Sciatic nerve (tissue), 2 donors: ENCODE measurements at places on chromosomes 11 and 22. TPM values are rescaled to one million over a fixed set of nuclear protein-coding genes. Genes with fewer than 3 reads are reported as not detected.
A peak's percentile ranks its signal among the peaks of the same experiment; 100 is the strongest.

- DNase-seq, result peak; percentile 86
These were observed 69.2 kb downstream of the CD82 start for GRCh38 chr11:44634401-44635281.

DNA sequence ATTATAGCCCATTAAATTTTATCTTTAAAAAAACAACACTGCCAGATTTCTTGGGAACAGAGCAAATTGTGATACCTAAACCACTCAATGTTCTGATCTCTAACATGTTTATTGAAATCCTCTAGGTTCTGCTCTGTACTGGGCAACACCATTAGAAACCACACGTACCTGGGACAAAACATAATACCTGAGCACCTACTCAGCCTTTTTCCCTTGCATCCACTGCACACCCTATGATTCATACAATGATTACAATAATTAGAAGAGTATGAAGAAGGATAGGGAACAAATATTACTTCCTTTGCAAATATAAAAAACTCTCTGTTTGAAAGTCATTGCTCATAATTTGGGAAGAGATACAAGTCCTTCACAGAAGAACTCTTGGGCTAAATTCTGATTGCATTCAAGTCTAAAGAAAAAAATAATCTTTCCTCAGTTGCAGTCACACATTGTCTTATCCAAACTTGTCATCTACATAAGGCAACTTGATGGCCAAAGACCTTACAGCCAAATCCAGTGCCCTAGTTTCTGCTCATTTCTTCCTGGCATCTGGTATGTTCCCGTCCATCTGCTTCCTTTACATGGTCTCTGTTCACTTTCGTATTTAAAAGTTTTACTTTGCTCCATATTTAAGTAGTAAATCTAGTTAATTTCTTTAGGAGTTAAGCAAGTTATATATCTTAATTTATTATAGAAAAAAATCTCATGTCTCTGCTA is 407.4 kb downstream of the LRRC4C start:
- no peak for DNase-seq

DNA sequence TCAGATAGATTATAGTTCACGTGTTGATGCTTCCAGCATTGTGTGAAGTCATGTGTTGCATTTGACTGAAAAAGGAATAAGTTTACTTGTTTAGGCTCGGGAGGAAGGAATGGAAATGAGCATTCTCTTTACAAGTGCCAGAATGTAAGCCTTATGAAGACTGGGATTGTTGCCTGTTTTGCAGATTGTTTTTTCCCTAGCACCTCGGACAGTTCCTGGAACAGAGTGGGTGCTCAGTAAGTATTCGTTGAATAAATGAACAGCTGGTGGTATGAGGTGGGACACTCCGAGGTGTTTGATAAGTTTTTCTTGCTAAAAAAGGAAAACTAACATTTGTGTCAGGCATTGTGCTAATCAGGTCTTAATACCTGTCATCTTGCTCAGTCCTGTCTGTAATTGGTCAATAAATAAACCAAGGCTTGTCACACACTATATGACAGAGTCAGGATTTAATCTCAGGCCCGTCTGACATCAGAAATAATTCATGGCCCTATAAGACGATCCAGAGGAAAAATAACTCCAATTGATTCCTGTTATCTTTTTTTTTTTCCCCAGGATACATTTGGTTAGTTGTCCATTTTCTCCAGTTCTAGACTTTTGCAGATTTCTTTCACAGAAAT is 304.7 kb downstream of the NELL1 start:
- no peak for DNase-seq

DNA sequence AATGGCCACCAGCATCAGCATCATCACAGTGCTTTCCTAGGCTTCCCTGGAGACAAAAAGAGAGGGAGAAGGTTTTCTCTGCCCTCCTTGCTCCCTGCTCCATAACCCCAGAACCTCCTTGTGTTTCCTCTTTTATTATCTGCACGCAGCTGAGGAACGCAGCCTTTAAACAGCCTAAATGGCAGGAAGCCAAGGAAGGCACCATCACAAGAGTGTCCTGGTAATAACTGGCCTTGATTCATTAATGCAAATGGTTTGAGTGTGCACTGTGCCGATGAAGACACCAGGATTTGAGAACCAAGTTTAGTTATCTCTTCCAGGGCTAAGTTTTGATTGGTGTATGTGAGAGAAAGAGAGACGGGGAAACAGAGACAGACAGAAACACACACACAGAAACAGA is 29.4 kb upstream of the DRD2 start:
- DNase-seq, result no peak

GRCh38 chr11:118264569-118265465 is 720 bp upstream of the MPZL2 start:
- no peak for DNase-seq

- peak; percentile 68 for DNase-seq
These were observed 129.5 kb upstream of the E2F8 start for GRCh38 chr11:19370100-19370861.

- DNase-seq, result no peak
These were observed 3.3 kb downstream of the SPATA19 start for GRCh38 chr11:133842053-133842452.

- DNase-seq, result no peak
These were observed 93.0 kb downstream of the GUCY1A2 start for GRCh38 chr11:106925245-106925644.

DNA sequence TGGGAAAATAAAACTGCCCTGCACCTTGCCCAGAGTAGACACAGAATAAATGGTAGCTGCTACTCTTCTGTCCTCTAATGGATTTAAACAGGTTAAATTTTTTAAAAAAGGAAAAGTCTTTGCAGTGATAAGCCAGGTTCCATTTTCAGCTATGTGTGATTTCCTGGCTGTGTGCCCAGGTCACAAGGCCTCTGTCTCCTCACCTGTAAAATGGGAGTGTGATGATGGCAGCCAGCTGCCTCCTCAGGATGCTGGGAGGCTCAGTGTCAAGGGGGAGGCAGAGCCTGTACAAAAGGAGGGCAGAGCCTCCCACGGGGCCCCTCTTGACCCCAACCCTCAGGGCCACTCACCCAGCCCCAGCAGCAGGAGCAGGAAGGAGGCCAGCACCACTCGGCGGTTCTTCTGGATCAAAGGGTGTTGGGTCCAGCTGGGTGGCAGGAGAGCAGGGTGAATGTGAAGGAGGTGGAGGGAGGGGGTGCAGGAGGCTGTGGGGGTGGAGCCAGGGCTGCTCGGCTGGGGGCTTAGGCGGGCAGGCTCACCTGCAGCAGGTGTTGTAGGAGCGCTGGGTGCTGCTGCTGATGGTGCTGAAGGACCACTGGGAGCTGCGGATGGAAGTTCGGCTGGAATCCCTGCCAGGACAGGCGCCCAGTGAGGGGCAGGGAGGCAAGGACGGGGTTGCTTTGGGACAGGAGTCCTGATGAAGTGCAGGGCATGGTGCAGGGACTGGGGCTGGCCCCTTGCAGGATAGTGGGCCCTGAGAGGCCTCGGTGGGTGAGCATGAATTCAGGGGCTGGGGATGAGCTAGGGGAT is 1.9 kb downstream of the TMEM134 start:
- no peak for DNase-seq

DNA sequence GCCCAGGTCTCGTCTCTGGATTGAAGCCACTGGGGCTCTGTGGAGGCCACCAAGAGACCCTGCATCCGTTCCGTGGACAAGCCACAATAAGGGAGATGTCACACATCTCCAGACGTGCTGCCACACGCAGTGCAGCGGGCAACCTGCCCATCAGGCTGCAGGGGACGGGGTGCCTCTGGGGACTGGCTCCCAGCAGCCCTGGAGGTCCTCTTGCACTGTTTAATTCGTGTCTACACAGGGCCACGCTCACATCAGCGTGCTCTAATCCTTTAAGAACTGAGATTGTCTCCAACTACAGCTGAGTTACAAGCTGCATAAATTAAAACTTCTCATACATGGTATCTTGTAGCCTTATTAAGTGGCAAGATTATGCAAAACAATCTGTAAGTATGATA is 1232.2 kb downstream of the BRD1 start:
- no peak for DNase-seq

- DNase-seq, result no peak
These were observed 81.7 kb upstream of the PRR5 start for GRCh38 chr22:44620129-44620840.

GRCh38 chr11:77149716-77150392 is 21.8 kb downstream of the MYO7A start:
- DNase-seq, result no peak

- no peak for DNase-seq
These were observed 106.2 kb downstream of the PKNOX2 start for GRCh38 chr11:125270711-125271110.

DNA sequence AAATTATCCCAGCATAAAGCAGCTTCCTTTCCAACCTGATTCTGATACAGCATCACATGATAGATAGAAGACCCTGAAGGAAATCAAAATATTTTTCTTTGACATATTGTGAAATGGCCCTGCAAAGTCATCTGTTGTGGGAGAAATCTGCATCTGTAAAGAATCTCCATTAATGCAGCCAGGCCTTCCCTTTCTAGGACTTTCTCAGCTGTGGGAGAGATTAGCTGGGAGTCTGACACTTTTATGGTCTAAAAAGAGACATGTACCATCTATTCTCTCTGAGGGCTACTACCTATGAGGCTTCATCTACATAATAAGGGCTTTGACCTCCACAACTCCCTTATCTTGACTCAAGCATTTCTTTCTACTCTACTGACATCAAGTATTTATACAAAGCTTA is 238.1 kb downstream of the SWAP70 start:
- no peak for DNase-seq

DNA sequence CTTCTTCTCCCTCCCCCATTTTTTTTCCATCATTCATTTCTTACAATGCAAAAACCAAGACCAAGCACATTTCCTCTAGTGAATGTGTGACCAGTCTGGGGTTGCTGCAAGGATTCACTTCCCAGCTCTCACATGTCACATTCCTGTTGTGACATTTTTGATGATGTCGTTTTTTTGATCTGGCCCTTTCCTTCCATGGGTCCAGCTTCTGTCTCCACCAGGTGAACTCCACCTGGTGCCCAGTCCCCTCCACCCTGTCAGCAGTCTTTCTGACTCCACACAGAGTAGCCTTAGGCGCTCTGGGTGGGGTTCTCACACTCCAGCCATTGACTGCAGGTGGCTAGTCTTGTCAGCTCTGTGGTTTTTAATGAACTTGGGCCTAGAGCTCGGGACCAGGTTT is 15.6 kb downstream of the PANX1 start:
- DNase-seq, result no peak

- DNase-seq, result no peak
These were observed 6.8 kb upstream of the INSC start for GRCh38 chr11:15107730-15108515.

DNA sequence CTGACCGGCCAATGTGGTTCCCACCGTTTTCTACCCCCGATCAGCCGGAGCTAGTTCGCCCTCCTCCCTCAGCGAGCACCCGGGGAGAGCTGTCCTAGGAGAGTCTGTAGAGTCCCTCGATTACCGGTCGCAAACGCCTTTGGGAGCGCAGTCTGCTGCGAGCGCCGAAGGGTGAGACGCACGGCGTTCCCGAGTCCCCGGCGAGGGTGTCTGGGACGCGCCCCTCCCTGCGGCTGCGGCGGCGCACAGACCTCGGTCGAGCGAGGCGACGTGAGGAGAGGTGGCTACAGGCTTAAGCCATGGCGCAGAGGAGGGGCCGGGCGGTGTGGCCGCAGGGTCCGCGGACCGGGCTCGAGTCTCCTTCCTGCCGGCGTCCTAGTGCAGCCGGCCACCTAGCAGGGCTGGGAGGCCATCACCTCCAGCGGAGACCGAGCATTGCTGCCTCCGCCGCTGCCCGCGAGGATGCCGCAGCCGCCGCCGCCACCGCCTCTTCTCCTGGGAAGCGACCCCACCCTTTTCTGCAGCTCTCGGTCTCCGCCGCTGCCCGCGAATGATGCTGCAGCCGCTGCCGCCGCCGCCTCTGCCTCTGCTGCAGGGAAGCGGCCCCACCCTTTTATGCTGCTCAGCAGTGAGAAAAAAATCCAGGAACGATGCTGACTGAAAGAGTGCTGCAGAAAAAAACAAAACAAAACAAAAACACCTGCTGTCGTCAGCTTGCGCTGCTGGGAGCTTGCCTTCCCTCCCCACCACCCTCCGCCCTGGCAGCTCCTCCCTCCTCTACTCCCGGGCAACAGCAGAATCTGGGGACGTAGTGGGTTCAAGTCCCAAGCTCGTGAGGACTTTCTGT is at the start of gene MAP6:
Gene MAP6, minus strand, starts transcription at position 588 of the 847 bp plus-strand sequence. CDS start 669 bp downstream, outside the sequence.
- DNase-seq, result no peak

DNA sequence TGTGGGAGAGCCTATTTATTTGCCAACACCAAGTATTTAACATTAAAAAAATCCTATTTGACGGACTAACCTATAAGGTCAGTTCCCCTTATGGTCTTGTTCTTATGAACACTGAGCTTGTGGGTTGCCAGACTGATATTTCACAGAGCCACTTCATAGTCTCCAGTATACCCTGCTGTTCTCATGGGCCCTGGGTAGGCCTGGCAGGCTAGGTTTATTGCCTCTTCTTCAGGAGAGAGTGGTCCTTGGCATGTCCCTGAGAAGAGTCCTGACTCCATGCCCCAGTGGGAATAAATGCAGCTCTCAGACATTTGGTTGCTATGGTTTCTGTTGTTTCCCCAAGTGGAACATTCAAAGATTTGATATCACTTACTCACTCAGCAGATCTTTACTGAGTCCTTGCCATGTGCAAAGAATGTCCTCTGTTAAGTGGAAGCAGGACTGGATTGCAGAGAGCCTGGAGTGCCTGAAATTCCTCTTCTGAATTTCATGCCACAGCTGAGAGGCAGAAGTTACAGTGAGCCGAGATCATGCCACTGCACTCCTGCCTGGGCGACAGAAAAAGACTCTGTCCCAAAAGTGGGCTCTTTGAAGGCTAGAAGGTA is 15.7 kb downstream of the SLC5A1 start:
- no peak for DNase-seq

GRCh38 chr11:116232364-116232828 is 540.4 kb downstream of the BUD13 start:
- no peak for DNase-seq

The DNAJB7 gene
- total RNA-seq, result not detected

The POU2AF3 gene
- 3.1 TPM for total RNA-seq

The C11orf21 gene
- 3.1 TPM for total RNA-seq

The PHLDA2 gene
- total RNA-seq, result 7.5 TPM

The PRG3 gene
- not detected for total RNA-seq

The WT1 gene
- total RNA-seq, result 0.98 TPM

The SCN3B gene
- 1.2 TPM for total RNA-seq

The KAT5 gene
- total RNA-seq, result 81.5 TPM

The CLDN5 gene
- total RNA-seq, result 136 TPM

The CHRDL2 gene
- 0.89 TPM for total RNA-seq

The FOLR3 gene
- total RNA-seq, result 1.1 TPM

The RCOR2 gene
- 0.40 TPM for total RNA-seq

The CDKN1C gene
- 186 TPM for total RNA-seq

The APOL4 gene
- total RNA-seq, result 9.8 TPM
